NCI-H187 (cell line): ENCODE measurements at places on chromosomes 5 and 9.

DNA sequence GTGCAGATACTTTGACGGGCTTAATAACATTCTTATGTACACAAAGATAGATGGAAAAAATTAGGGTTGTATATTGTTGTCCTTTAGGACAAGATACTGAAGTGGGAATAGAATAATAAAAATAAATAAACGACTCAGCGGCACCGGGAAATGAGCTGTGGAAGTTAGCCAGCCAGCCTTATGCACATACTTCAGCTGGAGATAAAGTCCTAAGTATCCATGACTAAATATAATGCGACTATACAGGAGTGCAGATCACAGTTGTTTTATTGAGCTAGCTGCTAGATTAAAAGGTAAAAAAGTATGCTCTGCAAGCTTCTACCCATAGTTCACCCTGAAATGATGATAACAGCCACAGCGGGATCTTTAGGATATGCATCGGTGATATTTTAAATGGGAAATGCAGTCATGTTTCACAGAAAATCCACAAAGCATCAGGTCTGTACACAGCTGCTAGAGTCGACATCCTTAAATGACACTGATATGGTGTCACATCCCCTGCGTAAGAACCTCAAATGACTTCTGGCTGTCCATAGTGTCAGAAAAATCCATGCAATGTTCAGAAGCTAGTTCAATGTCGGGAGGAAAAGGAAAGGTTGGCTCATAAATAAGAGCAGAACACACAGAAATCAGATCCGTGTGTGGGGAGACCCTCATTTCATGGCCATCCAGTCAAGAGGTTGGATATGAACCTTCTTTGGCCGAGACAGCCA, 392.8 kb upstream of the DAP start:
- no peak for DNase-seq

- DNase-seq = no peak
Measured at GRCh38 chr9:129252937-129253802, 75.1 kb upstream of the IER5L start.

- no peak for DNase-seq
Measured at GRCh38 chr5:111929867-111930266, 172.9 kb upstream of the NREP start.

DNA sequence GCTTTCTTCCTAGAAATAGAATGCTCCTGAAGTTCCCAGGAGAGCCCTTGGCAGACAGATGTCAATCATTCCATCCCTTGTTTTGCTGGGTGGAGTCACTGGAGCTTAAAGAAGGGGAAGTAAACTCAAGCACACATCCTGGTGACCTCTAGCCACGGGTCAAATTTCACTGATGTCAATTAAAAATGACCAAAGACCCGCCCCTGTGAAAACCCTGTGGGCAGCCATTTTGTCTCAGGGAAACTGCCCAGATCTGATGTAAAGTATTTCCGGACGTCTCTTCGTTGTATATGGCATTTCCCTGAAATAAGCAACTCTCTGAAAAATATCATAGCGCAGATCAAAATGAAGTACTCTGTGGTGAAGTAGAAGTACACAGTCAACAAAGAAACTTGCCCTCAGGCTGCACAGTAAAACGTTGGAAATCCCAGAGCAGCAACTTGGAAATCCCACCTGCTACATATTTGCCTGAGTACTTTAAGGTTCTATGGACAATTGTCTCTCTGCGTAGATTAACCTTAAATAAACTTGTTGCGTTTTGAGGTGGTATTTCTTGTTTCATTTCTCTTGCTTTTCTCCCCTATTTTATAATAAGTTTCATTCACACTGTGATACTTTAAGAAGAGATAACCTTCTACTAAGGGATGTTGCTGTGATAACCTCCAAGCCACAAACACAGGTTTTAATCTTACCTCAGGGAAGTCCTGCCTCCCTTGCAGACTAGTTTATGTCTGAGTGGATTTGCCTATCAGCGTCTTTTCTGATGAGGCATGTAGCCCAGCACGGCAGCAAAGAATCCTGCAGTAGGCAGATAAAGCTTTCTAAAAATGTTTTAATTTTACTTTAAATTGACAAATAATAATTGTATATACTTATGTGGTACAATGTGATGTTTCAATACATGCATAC, 60.9 kb upstream of the PIP5K1B start:
- no peak for DNase-seq

DNA sequence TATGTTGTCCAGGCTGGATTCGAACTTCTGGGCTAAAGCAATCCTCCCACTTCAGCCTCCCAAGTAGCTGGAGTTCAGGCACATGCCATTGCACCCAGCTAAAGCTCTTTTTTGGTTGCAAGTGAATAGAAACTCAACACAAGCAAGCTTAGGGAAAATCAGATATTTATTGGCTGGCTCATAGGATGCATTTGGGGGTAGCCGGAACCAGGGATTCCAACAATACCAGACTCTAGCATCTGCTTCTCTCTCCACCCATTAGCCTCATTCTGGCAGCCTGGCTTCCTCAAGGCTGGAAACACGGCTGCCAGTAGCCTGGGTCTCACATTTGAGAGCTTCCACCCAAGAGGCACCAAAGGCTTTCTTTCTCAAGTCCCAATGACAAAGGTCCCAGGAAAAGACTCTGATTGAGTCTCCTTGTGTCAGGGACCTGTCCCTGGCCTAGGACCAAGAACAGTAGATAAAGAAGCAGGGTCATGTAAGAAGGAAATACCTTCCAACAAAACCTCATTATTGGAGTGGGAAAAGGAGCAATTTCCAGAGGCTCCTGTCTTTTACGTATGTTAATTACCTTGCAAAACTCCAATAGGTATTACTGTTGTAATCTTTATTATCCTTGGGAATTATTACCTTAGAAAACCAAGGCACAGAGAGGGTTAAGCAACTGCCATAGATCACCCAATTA, 23.0 kb upstream of the B4GALT1 start:
- no peak for DNase-seq

GRCh38 chr9:136267261-136268111, 21.9 kb upstream of the QSOX2 start:
- peak; percentile 47 for DNase-seq

- no peak for DNase-seq
Measured at GRCh38 chr9:134993416-134993815, 75.7 kb upstream of the FCN1 start.

DNA sequence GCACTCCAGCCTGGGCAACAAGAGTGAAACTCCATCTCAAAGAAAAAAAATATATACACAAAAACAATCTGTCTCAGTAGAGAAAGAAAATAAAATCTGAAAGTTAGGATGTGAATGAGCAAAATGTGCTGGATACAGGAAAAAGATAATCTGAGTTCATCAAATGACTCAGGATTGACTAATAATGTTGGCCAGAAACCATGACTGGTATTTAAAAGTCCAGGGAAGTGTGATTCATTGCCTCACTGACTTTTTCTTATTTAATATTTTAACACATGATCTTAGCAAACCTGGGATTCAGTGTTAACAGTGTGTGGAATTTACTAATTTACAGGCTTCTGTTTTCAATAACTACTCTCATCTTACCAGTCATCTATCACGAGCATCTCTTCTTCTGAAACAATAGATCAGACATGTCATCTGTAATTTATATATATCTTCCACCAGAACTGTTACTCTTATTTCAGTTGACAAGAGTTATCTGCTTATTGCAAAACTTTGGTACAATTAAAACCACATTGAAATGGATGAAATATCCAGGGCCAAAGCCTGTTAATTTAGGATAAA, 256.7 kb downstream of the CDH12 start:
- no peak for DNase-seq

- peak; percentile 24 for DNase-seq
Measured at GRCh38 chr9:71909887-71910649, 925 bp downstream of the ABHD17B start.

- DNase-seq = no peak
Measured at GRCh38 chr9:73680831-73681230, 529.2 kb downstream of the ANXA1 start.

GRCh38 chr5:120932480-120932879, 468.4 kb downstream of the PRR16 start:
- DNase-seq = no peak

DNA sequence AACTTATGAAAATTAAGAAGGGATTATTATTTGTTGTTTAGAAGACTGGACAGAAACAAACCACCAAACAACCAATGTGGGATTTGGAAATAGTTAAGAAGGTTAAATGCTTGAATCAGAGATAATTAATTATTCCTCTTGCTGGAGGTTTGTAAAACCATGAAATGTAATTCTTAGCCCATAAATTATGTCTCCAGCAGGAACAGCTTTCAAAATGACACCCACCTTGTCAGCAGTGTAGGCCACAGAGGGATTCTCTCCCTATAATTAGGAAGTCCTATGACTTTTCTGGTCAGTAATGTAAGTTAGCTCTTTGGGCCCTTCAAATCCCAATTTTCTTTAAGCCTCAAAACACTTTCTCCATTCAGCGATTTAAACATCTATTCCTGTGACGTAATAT, 63.3 kb downstream of the DRD1 start:
- no peak for DNase-seq

- DNase-seq = no peak
Measured at GRCh38 chr5:121731377-121731776, 120.3 kb upstream of the FTMT start.

GRCh38 chr9:138013836-138014562, 136.4 kb downstream of the CACNA1B start:
- DNase-seq = no peak

DNA sequence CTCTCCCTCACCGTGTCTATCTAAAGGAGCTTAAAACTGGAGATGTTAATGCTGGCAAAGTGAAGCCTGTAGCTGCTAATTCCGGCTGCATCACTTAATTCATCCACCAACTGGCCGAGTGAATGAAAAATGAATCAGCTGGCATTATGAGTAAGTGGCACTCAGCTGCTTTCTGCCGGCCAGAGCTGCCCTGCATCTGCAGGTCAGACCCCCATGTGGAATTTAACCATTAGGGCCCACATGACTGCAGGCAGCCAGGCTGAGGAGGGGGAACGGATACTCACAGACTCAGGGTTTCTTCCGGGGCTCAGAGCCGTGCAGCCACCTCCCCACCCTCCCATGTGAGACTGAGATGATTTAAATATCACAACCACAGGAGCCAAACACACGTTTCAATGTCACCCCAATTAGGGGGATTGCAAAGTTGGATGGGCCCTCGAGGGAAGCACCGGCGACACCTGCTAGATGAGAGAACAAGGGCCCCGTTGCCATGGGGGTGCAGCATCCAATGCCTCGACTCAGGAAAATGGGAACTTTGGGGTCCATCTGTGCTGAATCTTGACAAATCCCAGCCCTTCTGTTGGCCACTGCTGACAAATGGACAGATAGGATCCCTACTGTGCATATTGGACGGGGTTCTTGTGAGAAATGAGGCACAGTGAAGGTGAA, 115.6 kb upstream of the ALDH1B1 start:
- DNase-seq = no peak

- DNase-seq = no peak
Measured at GRCh38 chr5:96569332-96569731, 92.8 kb upstream of the CAST start.

GRCh38 chr5:178788381-178789085, 58.1 kb upstream of the ZNF354A start:
- no peak for DNase-seq

GRCh38 chr9:107536462-107536861, 46.9 kb upstream of the KLF4 start:
- no peak for DNase-seq

DNA sequence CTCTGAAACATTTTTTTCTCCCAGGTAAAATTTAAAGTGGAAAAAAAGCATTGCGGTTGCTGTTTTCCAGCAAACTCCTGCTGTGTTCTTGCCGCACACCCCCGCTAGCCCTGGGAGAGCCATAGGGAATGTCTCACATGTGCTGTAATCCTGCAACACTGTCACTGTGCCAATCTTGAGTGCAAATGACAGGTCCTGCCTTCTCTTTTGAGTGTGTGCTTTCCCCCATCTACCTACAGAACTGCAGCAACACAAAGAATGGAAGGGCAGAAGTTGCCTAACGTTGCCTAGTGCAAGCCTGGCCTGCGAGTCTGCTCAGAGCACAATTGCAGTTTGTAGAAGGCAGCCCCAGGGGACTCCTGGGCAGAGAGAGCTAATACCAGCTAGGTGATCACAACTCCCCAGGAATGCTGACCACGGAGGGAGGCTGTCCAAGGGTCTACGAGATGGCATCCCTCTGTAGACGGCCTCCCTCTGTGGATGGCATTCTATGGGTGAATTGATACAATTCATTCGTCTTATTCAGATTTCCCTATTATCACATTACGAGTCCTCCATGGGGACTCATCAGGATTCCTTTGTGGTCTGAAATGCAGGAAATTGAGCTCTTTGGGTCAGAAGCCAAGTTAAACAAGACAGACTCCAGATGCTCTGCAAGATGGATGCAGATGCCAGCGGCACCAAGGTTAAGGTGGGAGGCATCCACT, 172.6 kb upstream of the S1PR3 start:
- DNase-seq = no peak

- DNase-seq = no peak
Measured at GRCh38 chr9:134568116-134568515, 73.5 kb upstream of the COL5A1 start.

DNA sequence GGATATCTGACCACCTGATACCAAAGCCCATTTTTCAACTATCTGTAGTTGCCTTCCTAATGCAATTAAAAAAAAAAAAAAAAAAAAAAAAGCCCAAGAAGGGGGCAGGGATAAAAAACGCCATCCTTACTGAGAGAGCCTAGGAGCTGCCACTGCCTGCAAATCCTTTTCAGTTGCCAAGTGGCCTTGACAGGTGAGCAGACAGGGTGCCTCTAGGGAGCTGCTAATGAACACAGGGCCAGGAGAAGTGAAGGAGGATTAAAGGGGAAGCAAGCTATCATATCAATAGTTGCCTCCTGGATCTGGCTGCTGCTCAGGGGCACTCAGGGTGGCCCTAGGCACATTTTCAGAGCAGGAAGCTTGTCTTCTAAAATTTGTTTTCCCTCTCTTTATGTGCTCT, 547.4 kb downstream of the TLE1 start:
- DNase-seq = peak; percentile 1

- no peak for DNase-seq
Measured at GRCh38 chr5:100691548-100691947, 156.4 kb downstream of the FAM174A start.
